Stimulated activated CD8-positive, alpha-beta memory T cell treated with anti-CD3 and anti-CD28 coated beads, Interleukin-2, amount 100 ng/mL, for 1 hour (primary cell): ENCODE measurements at places on chromosomes 11 and 22.

GRCh38 chr11:114812733-114813132, 134.4 kb downstream of the NXPE2 start:
- no peak for DNase-seq

- DNase-seq: no peak
Measured at GRCh38 chr11:93849751-93850593, 446 bp downstream of the VSTM5 start.

DNA sequence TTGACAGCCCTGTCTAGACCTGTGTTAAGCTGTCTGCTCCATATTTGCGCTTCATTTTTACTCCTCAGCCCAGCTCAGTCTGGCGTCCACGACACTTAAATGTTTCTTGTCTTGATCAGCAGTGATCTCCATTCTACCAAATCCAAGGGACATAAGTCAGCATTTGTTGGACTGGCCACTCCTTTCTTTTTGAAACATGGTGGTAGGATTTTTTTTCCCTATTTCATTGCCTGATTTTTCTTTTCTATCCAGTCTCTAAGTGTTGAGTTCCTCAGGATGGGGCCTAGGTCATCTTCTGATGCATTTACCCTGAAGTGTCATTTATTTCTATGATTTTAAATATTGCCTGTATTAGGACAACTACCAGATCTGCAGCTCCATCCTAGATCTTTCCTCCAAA, 873 bp downstream of the NCAPH2 start:
- DNase-seq: no peak

GRCh38 chr11:27159335-27159679, 118.7 kb downstream of the BBOX1 start:
- DNase-seq: no peak

DNA sequence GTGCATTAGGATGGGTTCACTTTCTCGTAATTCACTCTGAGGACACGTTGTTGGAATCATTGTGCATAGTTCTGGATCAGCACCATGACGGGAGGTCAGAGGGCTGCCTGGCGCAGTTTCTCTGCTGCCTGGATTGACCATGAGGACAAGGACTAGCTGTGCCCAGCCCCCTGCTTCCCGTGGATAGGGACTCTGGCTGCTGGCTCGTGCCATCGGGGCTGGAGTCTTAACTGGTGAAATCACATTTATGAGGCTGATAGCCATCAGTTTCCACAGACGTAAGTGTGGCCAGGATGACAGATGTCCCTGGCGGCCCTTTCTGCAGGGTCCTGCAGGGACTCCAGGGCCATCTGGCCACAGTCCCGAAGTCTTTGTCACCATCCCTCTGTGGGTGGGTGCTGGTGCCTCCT, 24.1 kb upstream of the GRAMD4 start:
- DNase-seq: no peak
